Activated CD4-positive, alpha-beta T cell treated with anti-CD3 and anti-CD28 coated beads, Interleukin-2, amount 10 ng/mL, durations not matched to agents 24 days and 14 days (primary cell): ENCODE measurements at places on chromosomes 1 and 21. TPM values are rescaled to one million over a fixed set of nuclear protein-coding genes. Genes with fewer than 3 reads are reported as not detected.

Gene GCSAML
- 0.12 and 0.14 TPM in 2 replicates for total RNA-seq

Gene TRAF5
- 55.6 and 56.6 TPM in 2 replicates for total RNA-seq

Gene OR2AK2
- not detected in 2 replicates for total RNA-seq

Gene LIN28A
- not detected in 2 replicates for total RNA-seq

Gene IL10RB
- 21.1 and 24.0 TPM in 2 replicates for total RNA-seq
